ENCODE measurements at places on chromosomes 1 and 21. TPM values are rescaled to one million over a fixed set of nuclear protein-coding genes. Genes with fewer than 3 reads are reported as not detected.

The TPTE gene
- not detected for total RNA-seq

The C1orf185 gene
- not detected for total RNA-seq

The SPRR2F gene
- not detected for total RNA-seq

The ST6GALNAC3 gene
- total RNA-seq: 0.14 TPM

The FGR gene
- total RNA-seq: not detected

Measured in airway epithelial cell (primary cell).